ENCODE measurements at places on chromosomes 2 and 18. TPM values are rescaled to one million over a fixed set of nuclear protein-coding genes. Genes with fewer than 3 reads are reported as not detected.

The UGT1A4 gene
- polyA plus RNA-seq = not detected

The CHRND gene
- 0.31 TPM for polyA plus RNA-seq

The RANBP2 gene
- 52.8 TPM for polyA plus RNA-seq

The PLCL1 gene
- polyA plus RNA-seq = 23.3 TPM

The ANO7 gene
- 1.3 TPM for polyA plus RNA-seq

The VWC2L gene
- polyA plus RNA-seq = 0.19 TPM

GRCh38 chr18:36405611-36406010, 108.1 kb downstream of the FHOD3 start:
- DNase-seq = no peak

DNA sequence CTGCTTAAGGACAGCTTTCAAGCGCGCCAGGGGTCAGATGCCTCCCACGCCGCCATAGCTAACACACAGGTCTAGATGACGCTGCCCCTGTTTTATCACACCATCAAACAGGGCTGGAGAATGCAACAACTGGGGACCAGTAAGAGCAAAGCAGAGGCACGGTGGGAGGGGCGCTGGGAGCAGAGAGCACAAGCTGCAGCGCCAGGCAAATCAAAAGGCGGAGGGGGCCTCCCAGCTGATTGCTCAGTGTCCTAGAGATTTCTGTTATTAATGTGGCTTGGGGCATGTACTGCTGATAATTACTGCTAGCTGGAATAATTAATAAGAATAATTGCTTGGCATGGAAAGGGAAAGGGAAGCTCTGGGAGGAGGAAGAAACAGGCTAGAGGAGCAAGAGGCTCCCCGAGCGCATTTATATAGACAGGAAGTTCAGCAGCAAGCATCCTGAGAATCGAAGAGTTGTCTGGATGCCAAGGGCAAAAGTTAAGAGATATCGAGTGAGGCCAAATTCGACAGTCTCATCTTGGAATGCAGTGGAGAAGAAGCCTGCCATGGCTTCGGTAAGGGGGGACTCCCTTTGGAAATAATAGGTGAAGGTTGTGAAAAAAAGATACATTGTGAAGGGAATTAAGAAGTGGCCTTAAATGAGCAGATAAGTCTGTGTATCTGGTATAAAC, 104.5 kb upstream of the ZNF521 start:
- DNase-seq = no peak

DNA sequence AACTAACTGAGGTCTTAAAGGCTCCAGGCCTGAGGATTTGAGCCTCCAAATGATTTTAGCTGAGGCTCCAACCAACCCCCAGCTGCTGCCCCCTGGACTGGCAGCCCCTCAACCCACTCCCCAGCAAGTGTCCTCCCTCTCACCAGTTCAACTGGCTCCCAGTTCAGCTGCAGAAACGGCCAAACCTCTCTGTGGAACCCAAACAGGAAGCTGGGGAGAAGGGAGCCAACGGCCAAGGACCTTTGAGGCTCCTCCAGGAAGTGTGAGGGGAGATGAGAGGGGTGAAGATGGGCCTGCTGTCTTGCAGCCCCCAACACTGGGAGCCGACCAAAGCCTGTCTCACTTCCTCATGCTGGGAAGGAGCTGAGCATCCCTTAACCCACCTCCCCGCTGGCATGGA, 24.9 kb downstream of the ZFP36L2 start:
- no peak for DNase-seq

GRCh38 chr18:79919089-79919488, 32.4 kb downstream of the SLC66A2 start:
- no peak for DNase-seq

DNA sequence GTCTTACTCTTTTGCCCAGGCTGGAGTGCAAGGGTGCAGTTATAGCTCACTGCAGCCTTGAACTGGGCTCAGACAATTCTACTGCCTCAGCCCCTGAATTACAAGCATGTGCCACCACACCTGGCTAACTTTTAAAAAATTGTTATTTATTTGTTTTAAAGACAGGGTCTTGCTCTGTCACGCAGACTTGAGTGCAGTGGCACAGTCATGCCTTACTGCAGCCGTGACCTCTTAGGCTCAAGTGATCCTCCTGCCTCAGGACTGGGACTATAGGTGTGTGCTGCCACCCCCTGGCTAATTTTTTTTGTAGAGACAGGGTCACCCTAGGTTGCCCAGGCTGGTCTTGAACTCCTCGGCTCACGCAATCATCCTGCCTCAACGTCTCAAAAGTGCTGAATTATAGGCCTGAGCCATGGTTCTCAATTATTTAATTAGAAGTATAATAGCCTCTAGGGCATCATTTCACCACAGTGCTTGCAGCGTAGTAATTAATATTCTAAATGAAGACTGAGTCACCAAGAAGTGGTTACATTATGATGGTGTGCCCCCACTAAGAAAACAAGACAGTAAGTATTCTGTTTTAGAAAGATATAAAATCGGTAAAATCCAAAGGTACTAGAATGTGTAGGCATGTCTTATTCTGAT, 69.6 kb downstream of the EML4 start:
- no peak for DNase-seq

GRCh38 chr2:187364696-187365095, 83.4 kb downstream of the CALCRL start:
- no peak for DNase-seq

- no peak for DNase-seq
Measured at GRCh38 chr2:45282646-45283045, 273.4 kb upstream of the SIX2 start.

DNA sequence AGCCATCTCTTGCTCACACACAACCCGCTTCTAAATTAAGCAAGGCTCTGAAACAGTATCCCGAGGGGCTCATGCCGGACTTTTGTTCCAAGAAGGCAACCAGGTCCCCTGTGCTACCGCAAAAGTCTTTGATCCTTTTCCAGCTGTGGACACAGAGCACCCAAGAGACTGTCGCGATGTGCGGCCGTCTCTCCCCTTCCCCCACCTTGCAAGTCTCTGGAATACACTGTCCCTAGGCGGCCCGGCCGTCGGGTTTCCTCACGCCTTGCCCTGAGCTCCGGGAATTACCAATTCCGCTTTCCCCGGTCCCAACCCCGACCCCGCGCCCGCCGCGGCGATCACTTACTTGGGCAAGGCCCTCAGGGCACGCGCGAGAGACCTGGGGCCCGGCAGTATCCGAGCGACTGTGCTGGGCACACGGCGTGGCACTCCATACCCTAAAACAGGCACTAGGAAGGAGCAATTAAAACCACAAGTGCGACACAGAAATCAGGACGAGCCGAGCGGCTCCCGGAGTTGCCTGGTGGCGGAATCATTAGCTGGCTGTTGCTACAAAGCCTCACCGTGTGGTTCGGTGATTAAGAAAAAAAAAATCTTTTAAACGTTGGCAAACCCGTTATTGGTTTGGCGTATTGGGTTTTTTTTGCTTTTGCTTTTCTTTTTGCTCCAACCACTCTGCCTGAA, 2.2 kb upstream of the DLX1 start:
- no peak for DNase-seq

All from left renal cortex interstitium (tissue), 4 donors.